ENCODE measurements at places on chromosomes 12 and 14.

GRCh38 chr14:100025111-100025510 lies 40.1 kb upstream of the EVL start:
- DNase-seq, result peak; percentile 59

- peak; percentile 78 for DNase-seq
These were observed 41.6 kb downstream of the UBE3B start for GRCh38 chr12:109518820-109519665.

DNA sequence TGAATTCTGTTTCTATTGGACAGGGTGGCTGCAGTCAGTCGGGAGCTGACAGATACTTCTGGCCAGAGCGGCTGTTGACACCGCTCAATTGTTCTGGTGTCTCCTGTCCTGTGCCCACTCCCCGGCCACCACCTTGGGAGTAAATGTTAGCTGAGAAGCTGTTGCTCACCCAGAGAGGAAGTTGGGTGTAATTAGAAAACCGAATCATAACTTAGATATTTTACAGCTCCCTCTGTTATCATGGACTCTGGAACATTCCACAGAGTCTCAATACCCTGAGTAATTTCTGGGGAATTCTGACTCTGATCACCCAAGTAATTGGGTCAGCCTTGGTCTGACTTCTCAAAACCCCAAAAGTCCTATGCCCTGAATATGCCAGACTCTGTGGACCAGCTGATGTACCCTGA lies 58.3 kb upstream of the RFLNA start:
- no peak for DNase-seq

DNA sequence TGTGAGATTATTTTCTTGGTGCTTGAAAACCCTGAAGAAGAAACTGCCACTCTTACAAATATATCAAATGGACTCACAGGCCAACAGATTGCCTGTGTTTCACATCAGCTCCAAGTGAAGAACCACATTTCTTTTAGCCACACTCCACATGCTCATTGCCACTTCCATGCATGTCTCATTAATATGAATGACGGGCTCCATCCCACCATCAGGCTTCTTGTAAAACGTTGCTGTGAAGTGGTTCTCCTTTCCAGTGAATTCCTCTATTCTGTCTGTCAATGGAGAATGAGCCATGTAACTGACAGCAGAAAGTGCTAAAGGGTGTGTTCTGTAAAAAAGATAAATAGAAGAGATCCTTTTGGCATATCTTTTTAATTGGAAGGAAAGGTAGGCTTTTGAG lies 188.2 kb upstream of the RMST start:
- DNase-seq, result no peak

DNA sequence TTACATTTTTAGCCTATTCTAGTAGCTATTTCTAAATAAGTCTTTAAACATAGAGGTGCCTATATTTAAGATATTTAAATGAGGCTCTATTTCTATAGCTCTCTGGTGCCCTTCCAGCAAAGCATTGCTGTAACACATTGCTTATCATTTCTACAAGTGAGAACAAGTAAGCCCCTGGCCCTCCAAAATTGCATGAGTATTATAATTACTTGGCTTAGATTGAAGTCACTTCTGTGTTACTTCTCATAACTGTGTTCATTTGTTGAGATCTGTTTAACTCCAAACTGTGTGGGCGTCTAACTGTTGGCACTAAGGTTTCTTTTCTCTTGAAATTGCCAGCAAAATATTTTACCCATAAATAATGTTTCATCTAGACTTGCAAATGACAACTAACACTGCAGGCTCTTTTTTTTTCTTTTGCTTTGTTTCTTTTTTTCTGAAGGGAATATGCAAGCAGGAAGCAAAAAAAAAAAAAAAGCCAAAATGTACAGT lies 66.5 kb downstream of the DAD1 start:
- no peak for DNase-seq

Measured in SK-MEL-5 (cell line).